ENCODE measurements at places on chromosomes 1 and 21.

DNA sequence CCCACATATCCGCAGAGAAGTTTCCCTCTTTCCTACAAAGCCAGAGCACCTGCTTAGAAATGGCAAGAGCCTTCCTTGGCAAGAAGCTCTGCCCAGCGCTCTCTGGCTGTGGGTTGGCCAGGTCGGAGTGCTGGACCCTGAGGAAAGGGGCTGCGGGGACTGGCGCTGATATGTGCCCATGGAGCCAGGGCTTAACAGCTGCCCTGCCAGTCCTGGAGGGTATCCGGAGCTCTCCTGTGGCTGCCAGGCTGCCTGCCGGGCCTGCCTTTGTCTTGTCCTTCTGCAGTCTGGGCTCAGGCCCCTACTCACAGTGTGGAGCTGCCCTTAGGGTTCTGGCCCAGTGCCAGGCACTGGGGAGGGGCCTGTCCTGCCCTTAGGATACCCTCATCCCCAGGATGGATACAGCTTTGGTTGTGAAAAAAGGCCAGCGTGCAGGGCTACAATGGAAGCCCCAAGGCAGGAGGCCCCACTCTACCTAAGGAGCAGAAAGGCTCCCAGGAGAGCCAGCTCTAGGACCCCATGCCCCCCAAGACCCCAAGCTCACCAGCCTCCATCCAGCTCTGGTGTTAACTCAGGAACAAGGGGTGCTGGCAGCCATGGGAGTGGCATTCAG lies 43.4 kb downstream of the KIAA1614 start:
- DNase-seq: no peak

DNA sequence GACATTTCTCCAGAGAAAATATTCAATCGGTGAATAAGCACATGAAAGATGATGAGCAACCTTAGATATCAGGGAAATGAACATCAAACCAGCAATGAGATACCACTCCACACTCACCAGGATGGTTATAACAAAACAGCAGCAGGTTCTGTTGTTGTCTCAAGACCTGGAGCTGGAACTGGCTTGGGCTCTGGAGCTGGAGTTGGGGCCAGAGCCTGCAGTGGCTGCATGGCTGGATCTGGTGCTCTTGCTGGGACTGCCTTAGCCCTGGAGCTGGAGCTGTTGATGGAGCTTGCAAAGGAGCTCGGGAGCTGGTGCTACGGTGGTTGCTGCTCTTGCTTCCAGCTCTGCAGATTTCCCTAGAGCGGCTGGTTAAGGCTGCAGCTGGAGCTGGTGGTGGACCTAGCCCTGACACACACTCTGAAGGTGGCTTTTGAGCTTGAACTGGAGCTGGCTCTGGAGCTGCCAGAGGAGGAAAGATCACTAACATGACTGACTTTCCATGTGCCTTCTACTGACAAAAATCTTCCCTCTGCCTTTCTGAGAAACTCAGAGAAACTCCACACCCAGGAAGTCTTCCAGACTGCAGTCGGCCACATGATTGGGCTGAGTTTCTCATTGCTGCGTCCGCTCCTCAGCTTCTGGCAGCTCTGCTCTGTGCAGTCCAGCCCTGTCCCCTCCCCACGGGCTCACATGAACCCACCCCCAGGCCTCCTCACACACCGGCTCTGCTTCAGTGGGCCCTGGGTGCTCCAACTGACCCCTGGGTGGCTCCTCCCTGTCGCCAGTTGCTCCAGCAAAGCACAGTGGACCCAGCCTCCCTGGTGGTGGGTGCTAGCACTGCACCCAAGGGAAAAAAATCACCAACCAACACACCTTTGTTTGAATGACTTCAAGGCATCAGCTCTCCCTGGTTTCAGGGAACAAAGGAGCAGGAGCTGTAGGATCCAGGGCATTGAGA lies 139.1 kb upstream of the FMN2 start:
- no peak for DNase-seq

GRCh38 chr1:91912266-91912665 lies 26.3 kb upstream of the TGFBR3 start:
- no peak for DNase-seq

DNA sequence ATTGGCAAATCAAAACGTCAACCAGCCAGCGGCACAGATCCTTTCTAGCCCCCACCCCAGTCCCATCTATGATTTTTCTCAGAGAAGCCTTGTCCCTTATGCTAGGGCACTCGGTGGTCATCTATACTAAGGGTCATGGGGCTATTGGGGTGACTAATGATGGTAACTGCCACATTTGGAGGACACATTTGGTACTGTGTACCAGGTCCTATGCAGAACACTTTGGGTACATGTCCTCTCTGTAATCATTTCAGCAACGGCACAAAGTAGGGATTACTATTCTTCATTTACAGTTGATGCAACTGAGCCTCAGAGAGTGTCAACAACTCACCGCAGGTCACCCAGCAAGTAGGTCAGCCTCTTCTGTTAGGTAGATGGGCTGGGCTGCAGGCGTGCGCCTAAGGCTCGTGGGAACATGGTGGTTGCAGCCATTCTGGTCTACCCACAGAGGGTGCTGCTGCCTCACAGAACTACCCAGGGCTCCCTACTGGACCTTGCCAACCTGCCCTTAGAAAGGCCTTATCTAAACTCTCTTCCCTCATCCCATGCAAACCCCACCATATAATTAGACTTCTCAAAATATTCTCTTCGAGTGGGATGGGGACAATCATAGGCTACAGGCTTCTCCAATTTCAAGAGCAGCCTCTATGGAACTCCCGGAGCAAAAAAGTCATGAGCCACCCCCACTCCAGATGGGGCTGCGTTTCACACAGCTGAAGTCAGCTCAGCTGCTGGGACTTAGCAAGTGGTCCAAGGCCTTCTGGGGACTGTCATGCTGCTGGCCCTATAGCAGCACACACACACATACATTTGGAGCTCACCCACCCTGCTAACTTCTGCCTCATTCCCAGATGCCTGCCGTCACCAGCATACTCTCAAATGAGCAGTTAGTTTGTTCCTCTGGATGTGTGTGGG lies 5.8 kb upstream of the SDHB start:
- peak; percentile 44 for DNase-seq

- peak; percentile 88 for DNase-seq
These were observed 23.1 kb upstream of the TNFRSF1B start for GRCh38 chr1:12143631-12144155.

DNA sequence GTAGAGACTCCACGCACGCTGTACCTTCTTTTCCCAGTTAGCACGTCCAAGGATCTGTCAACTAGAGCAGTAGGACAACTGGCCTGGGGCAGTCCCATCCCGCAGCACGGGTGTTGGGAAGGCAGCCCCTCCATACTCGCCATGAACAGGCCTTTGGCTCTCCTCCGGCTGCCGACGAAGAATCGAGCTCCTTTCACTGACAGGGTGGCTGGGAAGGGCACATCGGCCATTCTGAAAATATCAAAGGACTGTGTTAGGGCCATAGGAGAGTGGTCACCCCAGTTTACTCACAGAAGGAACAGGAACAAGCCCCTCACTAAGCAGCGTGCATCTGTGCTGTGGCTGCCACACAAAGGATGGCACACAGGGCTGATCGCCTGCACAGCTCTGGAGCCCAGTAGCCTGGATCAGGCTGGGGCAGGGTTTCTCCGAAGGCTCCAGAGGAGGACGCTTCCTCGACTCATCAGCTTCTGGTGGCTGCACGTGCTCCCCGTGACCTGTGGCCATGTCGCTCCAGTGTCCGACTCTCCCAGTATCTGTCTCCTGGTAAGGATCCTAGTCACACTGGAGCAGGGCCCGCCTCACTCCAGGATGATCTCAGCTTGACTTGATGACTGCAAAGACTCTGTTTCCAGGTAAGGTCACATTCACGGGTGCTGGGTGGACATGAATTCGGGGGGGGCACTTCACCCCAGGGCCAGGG lies 8.9 kb downstream of the KRTAP10-1 start:
- no peak for DNase-seq

- no peak for DNase-seq
These were observed 29.2 kb downstream of the COL16A1 start for GRCh38 chr1:31674626-31675025.

DNA sequence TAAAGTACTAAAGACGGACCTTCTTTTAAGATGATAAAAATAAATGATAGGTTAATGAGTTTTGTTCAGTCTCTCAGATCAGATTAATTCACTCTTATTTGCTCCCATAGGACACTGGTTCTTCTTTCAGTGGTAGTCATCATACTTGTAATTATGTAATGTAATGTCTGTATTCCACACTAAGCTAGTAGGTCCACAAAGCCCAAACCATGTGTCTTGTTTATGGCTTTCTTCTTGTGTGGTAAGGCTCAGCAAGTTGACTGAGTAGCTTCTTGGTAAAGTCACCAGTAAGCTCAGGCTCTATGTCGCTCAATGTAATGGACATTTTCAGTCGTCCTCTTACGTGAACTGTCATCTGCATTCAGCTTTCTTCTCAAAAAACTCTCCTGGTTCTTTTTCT lies 2.5 kb downstream of the LYPLAL1 start:
- no peak for DNase-seq

- DNase-seq: no peak
These were observed 19.8 kb downstream of the ADGRB2 start for GRCh38 chr1:31744165-31744888.

DNA sequence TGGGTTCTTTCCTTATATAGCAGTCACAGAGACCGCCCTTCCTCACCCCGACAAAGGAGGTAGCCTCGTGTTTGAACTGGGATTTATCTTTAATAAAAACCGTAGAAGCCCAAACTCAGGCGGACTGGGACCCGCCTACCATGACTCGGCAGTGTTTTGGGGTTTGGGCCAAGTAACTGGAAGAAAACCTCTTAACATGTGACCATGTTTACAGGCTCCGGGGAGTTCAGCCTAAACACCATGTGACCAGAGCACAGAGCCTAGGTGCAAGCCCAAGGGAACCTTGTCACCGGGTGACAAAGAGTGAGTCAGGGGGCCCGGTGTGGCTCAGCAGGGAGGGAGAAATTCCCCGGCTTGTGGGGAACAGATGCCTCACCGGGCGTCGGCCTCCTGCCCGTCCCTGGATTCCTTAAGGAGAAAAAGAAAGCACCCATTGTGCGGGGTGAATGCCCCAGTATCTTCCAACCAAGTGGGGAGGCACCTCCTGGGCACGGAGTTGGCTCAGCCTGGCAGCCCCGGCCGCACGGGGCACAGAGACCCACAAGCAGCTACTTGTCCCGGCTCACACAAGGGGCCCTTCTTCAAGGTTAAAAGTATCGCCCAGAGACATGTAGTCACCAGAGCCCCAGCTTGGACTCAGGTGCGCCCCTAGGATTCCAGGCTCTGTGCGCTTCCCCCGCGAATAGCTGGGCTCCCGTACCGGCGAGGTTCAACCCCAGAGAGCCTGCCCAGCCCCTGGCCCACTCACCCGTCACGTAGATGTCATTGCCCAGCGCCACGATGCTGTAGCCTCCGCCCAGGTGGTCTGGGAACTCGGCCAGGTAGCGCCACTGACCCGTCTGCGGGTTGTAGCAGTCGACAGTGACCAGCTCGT lies 1.4 kb downstream of the KLHL21 start:
- peak; percentile 79 for DNase-seq

- DNase-seq: peak; percentile 91
These were observed at the start of gene PHLDA3 for GRCh38 chr1:201468844-201469644. Gene PHLDA3, minus strand, starts transcription at chr1:201469188. Its CDS starts 402 bp downstream, at chr1:201468786.

DNA sequence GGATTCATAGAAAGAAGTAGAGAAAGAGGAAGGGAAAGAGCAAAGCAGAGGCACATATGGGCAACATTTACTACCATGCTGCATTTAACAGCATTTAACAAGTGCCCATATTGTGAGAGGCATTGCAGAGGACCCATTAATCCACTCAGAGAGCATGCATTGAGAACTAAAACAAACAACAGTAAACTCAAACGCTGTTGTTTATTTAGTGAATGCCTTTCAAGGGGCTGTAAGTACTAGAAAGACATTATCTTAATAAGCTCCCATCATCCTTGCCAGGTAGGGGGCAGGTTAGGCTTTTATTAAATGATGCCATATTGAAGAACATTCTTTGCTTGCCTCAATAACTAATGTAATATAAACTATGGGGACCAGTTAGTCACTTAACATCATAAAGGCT lies 254.3 kb upstream of the DAB1 start:
- DNase-seq: no peak

GRCh38 chr1:36982709-36983108 lies 51.6 kb downstream of the GRIK3 start:
- no peak for DNase-seq

- DNase-seq: peak; percentile 69
These were observed 256.3 kb upstream of the IRF2BP2 start for GRCh38 chr1:234866007-234866866.
